ENCODE measurements at places on chromosomes 5 and 9. TPM values are rescaled to one million over a fixed set of nuclear protein-coding genes. Genes with fewer than 3 reads are reported as not detected.

GRCh38 chr5:112077180-112077579 is 320.2 kb upstream of the NREP start:
- DNase-seq: peak; percentile 52

DNA sequence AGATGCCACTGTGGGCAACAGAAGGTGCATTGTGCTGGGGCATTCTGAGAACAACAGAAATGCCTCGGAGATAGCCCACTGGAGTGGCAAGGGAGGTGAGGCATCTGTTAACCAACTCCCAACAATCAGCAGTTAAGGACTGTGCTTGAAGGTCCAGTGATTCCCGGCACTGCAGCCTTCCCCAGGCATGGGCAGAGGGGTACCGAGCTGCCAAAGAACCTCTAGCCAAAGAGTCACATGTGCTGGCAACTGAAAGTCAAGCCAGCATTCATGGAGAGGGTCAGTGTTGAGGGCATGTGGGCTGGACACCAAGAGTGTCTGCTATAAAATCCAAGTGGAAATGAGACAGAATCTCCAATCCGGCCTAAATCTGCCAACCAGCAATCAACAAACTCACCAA is 149.6 kb downstream of the ASTN2 start:
- DNase-seq: no peak

GRCh38 chr5:3230941-3231340 is 364.7 kb upstream of the IRX1 start:
- no peak for DNase-seq

SLC34A1 gene
- total RNA-seq: not detected

DNA sequence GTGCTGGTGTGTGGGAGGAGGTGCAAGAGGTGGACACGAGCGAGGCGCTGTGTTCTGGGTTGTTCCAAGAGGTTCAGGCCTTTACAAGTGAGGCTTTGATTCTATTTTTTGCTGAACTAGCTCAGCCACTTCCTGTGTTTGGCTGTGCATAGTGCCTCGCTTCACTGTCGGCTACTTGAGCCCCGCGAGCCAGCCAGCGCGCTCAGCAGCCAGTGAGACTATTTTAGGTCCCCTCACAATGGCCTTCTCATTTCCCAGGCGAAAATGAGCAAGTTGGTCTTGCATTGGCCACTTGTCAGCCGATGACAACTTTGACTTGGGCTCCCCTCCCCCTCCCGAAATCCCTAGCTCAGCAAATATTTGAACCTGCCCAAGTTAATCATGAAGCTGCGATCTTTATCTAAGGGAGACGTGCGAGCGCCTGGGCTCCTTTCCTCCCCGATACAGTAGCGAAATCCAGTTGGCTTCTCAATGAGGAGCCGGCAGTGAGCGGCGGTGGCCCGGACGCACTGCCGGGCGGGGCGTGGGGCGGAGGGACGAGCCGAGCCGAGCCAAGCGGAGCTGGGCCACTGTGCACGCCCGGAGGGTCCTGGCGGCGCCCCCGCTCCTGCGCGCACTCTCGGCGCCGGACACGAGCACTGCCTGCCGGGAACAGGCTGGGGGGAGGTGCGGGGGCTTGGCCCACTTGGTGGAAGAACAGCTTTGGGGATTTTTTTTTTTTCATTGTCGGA is 72.6 kb downstream of the PIK3R1 start:
- peak; percentile 37 for DNase-seq
